ENCODE measurements at places on chromosomes 4 and X.

GRCh38 chrX:39678914-39679313 is 418.8 kb downstream of the BCOR start:
- DNase-seq = no peak

DNA sequence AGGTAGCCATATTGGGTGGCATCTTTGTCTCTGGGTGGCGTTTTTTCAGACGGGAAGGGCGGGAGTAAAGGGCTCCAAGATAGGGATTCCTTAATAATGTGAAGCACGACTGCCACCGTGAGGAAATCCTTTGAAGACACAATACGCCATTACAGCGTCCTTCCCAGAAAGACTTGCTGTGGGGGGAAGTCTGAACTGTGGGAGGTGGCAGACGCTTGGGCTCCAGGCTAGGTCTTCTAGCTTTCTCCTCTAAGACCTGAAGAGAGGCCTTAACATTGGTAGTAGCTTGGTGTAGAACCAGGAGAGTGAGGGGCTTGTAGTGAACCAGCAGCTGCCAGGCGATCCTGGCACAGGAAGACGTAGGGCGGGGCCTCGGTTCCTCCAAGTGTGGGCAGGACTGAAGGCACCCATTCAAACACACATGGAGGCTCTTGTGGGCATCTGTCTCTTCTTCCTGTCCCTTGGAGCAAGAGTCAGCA is 197.3 kb downstream of the OR13H1 start:
- peak; percentile 71 for DNase-seq

DNA sequence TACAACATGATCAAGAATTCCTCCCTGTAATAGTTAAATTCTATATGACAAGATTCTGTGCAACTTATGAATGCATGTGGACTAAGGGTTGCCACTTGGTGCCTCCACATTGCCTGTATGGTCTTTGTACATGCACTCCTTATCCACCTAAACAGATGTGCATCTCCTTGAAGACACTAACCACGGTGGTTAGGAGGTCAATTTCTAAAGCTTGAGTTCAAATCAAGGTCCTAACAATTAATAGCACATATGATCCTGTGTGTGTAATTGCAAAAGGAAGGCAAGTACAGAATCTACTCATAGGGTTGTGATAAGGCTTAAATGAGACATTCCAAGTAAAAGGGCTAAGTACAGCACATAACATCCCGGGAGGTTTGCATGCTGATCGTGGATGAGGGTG is 1.5 kb upstream of the IL21 start:
- DNase-seq = no peak

- DNase-seq = no peak
Observed at GRCh38 chrX:122119361-122119760, 1064.7 kb upstream of the GRIA3 start.

DNA sequence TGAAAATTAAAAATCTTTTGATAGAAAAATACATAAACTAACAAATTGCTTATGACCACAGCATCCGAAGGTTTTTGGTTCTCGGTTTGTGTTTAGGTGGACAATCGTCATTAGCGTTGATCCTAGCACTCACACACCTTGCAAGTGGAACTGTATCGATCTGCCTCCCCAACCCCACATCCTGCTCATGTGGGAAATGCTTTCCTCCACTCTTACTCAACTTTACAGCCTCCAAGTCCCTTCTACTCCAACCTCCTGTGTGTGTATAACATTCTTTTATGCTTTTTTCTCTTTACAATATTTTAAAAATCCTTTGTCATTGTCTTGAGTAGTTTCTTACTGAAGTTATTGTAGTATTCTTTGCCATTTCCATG is 15.6 kb upstream of the TMEM131L start:
- no peak for DNase-seq

DNA sequence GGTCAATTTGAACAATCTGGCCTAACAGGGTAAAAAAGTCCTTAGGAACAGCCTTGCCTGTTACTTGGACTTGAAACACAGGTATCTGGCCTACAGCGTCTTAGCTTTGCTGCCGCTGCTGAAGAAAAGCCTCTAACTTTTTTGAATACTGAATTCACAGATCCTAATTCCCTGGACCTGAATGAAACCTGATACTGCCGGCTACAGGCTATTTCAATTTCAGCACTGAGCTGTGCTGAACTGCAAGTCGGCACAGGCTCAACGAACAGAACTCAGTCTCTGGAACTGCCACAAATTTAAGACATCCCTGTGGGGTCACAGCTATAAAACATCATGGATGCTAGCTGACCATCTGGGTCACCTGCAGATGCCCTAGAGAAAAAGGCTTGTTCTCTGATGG is 7.2 kb downstream of the NR0B1 start:
- no peak for DNase-seq

- DNase-seq = no peak
Observed at GRCh38 chr4:134911941-134912340, 710.4 kb upstream of the PABPC4L start.

GRCh38 chr4:95563638-95564337 is 15.0 kb upstream of the UNC5C start:
- DNase-seq = no peak

- no peak for DNase-seq
Observed at GRCh38 chrX:15864629-15865028, 10.0 kb upstream of the AP1S2 start.

- no peak for DNase-seq
Observed at GRCh38 chrX:82692991-82693390, 815.1 kb upstream of the POU3F4 start.

DNA sequence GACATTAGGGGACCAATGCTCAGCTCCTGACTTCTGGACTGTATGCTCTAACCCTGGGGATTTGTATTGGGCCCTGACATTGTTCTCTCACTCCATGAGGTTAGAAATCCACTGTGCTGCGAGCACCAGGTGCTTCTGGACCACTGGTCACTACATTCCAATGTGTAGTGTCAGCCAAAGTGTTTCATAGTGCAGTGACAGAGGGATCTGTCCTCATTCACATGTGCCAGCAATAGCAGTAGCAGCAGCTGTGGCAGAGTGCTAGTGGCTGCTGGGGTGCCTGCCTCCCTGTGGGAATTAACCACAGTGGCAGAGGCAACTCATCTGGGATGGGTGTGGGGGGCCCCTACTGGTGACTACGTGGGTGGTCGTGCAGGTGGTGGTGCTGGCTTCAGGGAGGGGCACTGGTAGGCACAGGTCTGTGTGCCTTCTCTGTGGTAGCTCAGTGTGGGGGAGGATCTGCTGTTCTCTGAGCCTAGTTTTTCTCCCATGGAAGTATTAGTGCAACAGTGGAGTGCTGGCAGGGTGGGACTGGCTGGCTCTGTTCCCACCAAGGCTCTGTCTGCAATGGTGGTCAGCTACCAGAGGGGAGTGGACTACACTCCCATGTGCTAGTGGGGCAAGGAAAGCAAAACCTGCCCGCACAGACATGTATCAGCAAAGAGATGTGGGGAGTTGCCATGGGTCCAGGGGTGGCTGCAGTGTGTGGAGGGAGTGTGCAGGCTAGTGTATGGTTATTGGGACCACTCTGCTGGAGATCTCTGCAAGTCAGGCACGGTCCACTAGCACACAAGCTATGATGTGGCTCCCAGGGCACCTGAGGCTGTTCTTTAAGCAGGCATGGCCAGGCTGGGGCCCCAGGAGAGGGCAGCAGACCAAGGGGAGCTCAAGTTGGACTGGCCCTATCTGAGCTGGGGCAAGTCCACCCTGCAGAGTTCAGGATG is 78.5 kb downstream of the SCLT1 start:
- DNase-seq = no peak

DNA sequence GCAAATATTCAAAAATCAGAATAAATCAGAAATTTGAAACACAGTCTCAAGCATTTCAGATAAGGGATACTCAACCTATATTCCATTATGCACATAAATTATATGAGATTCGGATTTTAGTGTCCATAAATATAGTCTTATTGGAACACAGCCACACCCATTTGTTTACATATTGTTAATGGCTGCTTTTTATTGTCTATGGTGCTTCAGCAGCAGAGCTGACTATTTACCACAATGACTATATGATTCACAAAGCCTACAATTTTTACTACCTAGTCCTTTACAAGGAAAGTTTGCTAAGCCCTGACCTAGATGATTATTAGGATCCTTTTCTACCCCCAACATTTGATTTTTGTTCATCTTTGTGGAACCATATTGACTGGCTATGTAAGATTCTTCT is 63.9 kb downstream of the IL1RAPL1 start:
- DNase-seq = no peak

DNA sequence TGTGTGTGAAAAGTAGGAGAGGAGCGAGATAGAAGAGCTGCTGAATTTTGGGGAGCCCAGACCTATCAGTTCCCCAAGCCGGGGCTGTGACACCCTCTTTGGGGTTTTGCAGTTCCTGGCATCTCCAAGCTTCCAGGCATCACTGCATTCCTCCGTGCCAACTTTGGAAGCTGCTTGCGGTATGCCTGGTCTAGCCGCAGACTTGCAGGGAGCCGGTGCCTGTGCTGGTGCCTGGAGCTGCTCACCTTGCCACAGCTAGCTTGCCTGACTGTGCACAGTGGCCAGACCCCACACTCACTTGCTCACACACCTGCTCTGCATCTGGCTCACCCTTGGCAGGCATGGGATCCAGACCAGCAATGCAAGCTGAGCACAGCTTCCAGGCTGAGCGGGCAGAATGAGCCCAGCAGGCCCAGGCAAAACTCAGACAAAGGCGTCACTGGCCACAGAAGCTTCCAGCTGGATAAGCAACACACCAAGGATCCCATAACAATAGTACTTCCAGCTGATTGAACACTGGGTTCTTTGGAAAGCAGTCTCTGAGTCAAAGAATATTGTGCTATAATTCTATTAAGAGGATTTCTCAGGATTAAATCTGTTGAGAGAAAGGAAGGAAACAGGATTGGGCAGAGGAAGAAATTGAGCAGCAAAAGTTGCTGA is 390.9 kb downstream of the TEX13C start:
- no peak for DNase-seq
